Head of caudate nucleus (tissue), 42 donors: ENCODE measurements at places on chromosomes 1 and 21.

- DNase-seq = no peak
Measured at GRCh38 chr1:5934058-5934884, 58.0 kb downstream of the NPHP4 start.

- no peak for DNase-seq
Measured at GRCh38 chr1:89598450-89599331, 34.2 kb upstream of the LRRC8C start.

GRCh38 chr1:61807606-61808140 lies 65.4 kb downstream of the PATJ start:
- DNase-seq = no peak

GRCh38 chr1:49622877-49623276 lies 400.9 kb downstream of the AGBL4 start:
- no peak for DNase-seq

- no peak for DNase-seq
Measured at GRCh38 chr1:63101336-63101735, 221.0 kb upstream of the FOXD3 start.

DNA sequence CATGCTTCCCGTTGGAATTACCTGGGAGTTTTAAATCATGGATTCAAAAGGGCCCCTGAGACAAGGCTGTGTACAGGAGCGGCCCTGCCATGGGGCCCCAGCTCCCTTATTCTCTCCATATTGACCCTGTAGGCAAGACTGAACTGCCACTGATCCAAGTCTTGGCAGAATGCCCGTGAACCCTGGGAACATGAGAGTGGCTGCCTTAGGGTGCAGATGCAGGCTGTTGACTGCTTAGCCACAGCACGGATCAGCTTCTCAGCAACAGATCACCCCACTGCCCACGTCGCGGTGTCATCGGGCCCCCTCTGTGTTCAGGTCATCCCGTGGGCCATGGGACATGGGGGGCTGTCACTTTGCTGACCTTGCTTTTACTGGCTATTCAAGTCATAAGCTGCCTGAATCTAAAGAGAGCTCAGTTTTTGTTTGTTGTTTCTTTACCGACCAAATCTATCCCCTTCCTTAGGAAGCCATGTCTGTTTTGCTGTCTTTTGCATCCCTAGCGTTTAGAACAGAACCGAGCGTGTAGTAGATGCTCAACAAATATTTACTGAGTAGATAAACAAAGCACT lies 83.4 kb downstream of the MATN1 start:
- DNase-seq = no peak
